Frontal cortex (tissue), 4 donors: ENCODE measurements at places on chromosomes 3 and 15. TPM values are rescaled to one million over a fixed set of nuclear protein-coding genes. Genes with fewer than 3 reads are reported as not detected.

Gene GPR62
- total RNA-seq = 0.41 TPM

GRCh38 chr15:41933771-41934170 lies 38.6 kb downstream of the EHD4 start:
- DNase-seq = no peak

DNA sequence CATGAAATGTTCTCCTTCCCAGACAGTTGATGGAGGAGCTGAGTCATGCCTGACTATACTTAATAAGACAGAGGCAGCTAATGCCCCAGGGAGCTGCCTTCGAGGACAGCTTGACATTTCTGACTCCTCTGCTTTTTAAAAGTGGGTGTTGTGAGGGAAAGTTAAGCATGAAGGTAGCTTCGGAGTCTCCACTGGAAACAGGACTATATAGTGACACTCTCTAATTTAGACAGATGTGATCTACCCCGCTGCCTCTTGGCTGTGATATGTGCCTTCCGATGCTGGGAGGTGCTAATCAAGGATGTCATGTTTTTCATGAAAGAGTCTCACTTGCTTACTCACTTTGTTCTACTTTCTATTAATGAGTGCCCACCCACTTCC lies 72.7 kb downstream of the IL1RAP start:
- DNase-seq = no peak

DNA sequence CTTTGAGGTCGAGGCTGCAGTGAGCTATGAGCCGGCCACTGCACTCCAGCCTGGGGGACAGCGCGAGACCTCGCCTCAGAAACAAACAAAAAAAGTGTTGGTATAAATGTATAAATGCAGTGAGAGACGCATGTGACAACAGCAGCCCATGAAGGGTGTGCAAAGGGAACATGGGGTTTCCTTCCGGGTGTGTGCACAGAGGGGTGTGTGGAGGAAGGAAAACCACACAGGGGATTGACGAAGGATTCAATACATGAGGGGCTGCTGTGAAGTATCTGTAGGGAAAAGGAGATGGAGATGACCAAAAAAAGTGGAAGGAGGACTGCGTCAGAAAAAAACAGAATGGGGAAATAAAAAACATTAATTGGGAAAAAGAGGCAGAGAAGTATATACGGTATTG lies 1.1 kb downstream of the MTFMT start:
- DNase-seq = no peak

GRCh38 chr3:69791106-69791505 lies 51.8 kb downstream of the MITF start:
- no peak for DNase-seq

GRCh38 chr3:192929146-192929545 lies 11.5 kb upstream of the MB21D2 start:
- no peak for DNase-seq

Gene ATP13A5
- 0.41 TPM for total RNA-seq

DNA sequence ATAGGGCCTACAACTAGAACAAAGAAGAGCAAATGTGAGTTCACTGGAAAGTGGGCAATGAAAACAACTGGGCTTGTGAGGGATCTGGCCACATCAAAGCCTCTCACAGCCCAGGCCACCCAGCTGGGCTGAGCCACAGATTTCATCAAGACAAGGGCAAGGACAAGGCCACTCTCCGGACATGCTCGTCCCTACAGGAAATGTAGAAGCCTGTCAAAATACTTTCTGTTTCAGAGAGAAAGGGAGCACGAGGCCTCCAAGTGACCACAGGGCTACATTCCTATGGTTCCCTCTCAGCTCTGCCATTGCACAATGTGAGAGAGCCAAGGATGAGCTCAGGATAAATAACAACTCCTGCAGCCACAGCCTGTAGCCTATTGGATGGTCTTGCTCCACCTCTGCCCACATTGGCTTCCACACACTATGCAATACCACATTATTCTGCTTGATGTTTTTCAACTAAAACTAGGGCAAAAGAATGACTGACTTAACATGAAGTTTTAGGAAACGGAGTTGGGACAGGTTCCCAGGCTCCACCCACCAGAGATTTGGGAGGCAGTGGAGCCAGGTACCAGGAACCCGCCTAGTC lies 12.1 kb downstream of the TBC1D2B start:
- no peak for DNase-seq

DNA sequence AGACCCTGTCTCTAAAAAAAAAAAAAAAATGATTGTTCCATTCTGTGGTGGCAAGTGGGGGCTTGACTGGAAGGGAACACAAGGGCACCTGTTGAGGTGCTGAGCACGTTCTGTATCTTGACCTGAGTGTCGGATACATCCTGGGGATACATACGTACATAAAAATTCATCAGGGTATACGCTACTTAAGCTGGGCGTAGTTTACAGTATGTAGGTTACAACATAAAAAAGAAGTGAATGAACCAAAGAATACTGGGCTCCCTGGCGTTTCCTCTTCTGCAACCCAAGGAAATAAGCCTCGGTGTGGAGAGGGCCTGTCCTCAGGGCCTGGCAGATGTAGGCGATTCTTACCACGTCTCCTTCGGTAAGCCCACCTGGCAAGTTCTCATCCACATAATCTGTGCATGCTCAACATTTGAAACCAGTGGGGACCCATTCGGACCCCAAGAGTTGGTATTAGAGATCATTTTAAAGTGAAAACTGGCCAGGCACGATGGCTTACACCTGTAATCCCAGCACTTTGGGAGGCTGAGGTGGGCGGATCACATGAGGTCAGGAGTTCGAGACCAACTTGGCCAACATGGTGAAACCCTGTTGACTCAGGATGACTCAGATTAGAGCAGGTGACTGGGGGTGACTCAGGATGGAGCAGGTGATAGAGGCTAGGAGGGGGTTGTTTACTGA lies 5.1 kb upstream of the MUC20 start:
- no peak for DNase-seq

- DNase-seq = no peak
Measured at GRCh38 chr3:9100513-9100894, 137.2 kb upstream of the RAD18 start.

- DNase-seq = no peak
Measured at GRCh38 chr15:66188464-66188863, 65.1 kb downstream of the MEGF11 start.

DNA sequence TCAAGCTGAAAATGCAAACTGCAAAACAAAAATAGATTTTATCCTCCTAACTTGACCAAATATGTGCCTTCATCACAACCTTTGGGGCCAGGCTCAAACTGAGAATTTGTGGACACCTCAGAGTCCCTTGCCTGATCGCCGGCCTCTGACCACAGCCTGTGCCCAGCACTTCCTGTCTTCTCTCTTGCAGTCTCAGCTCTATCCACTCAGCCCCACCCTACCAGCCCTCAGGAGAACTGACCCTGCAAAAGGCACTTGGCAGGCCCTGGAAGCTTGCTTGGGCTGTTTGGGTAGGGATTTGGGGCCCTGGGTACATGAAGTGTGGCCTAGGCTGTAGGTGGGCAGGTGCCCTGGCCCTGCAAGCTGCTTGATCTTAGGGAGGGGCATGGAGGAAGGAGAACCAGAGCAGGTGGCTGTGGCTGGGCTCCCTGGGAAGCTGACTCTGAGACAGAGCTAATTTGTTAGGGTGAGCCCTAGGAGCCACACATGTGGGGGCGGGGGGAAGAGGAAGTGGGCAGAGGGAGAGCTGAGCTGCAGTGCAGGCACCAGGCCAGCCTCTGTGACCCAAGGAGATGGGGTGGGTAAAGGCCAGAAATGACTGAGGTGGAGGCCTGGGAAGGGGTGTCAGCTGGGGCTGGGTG lies 8.6 kb downstream of the CLEC3B start:
- no peak for DNase-seq

- DNase-seq = no peak
Measured at GRCh38 chr15:66411190-66411589, 24.5 kb downstream of the MAP2K1 start.

Gene COLQ
- 1.6 TPM for total RNA-seq

DNA sequence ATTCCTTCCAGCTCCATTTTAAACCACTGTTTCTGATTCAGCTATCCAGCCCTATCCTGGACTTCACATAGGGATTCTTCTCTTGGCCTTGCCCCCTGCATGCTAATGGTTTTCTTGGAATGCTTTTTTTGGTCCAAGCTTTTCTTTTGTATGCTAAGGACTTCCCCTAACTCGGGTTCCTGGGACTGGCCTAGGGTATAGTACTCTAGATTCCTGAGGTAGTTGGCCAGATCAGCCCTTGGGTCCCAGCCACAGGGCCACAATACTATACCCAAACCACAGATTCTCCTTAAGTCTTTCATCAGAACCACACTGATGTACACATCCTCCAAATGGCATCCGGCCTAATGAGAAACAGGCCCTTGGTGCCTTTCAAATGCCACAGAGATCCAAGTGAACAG lies 2.8 kb downstream of the FYCO1 start:
- DNase-seq = no peak

- DNase-seq = peak; percentile 82
Measured at GRCh38 chr15:68700455-68701123, 120.1 kb downstream of the ANP32A start.

Gene SLC24A5
- total RNA-seq = 0.41 TPM

DNA sequence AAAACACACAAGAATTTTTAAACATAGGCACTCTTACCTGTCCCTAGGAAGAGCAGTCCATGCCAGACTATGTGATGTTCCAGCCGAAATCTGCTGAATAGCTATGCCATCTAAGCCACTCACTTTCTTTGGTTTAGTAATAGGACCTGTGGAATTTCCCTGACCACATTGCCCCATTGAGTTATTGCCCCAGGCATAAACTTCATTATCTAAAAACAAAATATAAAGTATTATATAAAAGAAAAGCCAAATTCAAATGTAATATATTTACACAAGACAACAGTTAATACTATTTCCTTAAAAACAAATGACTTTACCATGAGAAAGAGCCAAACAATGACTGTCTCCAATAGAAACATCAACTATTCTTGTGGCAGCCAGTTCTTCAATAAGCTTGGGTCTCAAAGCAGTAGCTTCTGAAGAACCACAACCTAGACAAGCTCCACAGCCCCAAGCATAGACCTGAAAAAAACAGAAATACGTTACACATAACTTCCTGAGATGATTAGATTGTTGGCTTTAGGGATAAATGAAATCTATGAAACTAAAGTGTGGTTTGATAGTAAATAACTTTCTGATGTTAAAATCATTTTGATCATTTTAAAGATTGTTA lies 84.3 kb downstream of the HERC1 start:
- no peak for DNase-seq

DNA sequence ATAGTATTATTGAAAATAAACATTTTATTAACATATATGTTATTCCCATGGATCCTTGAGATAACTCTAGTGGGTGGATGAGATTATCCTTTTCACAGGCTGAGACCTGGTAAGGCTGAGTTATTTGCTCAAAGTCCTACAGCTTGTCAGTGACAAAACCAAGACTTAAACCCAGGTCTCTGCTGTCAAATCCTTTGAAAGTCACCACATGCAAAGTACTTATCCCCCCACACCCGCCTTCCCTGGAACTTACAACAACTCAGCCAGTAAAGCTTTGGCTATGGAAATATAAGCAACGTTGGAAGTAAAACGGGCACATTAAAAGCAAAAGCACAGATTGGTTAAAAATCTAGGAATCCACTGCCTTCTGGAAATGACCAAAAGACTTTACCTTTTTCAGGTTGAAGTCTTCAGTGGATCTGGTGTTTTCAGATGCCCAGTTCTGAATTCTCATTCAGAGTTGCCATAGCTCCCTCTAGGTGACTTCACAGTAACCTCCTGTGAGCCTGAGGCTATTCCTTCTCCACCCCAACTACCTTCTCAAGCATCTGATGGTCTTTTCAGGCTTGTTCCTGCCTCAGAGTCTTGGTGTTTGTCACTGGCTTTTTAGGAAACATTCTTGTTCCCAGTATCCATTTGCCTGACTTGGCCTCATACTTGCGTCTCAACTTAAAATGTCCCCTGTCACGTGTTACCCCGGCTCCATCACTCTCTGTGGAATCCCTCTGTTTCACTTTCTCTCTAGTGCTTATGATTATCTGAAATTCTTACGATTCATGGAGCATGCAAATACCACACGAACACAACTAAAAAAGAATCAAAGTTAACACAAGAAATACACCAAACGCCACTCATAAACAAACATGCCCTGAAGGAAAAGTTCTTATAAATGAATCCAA lies 131.2 kb downstream of the MAGI1 start:
- no peak for DNase-seq

GRCh38 chr3:133509488-133509887 lies 64.0 kb upstream of the CDV3 start:
- no peak for DNase-seq

Gene KCNMB3
- 2.0 TPM for total RNA-seq

GRCh38 chr15:55742927-55743728 lies at the start of gene PRTG:
TSS of gene PRTG (minus strand) at chr15:55743152. CDS start at chr15:55742931, 221 bp downstream.
- peak; percentile 68 for DNase-seq

DNA sequence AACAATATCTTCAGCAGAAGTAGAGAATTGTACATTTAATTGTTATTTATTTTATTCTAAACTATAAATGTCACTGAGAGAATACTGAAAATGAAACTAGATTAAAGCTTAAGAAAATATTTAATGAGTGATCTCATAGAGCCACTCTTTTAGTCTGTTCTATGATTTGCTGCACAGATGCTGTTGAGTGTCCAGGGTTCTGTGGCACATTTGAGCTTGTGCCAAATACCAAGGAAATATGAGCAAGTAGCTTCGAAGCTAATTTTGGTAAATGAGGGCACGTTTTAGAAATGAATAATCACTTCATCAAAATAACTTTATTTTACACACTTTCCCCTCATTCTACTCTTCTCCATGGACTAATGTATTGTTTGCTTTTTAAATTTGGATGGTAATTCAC lies 53.6 kb upstream of the THRB start:
- no peak for DNase-seq

DNA sequence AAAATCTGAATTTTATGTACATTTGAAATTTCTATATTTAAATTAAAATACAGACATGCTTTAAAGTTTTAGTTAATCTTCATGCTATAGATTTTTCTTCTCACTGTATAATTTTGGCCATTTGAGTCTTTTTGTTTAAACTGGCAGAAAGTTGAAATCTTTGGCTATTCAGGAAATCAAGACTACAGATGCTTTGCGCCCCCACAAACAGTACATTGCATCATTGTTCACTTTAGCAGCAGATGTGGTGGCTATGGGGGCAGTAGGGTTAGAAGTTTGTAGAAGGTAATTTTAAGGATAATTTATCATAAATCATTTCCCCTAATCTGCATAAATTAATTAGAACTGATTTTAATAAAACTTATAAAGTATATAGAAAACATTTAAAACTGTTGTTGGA lies 20.9 kb downstream of the SPPL2A start:
- no peak for DNase-seq

DNA sequence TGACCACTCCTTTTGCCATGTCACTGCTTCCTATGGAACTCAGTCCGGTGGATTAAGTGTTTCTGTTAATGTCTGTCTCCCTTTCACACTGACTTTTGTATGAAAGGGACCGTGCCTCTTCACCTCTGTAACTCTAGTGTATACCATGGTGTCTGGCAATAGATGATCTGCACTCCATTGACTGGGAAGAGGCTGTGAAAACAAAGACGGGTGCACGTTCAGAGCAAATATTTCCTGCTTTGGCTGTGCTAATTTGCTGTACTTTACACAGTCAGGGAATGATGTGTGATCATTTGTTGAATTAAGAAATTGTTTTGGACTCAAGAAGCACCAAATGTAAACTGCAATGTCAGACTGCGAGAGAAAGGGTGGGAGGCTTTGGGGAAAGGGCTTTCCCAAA lies 315.2 kb downstream of the RORA start:
- no peak for DNase-seq

GRCh38 chr3:122506450-122506849 lies 8.3 kb downstream of the KPNA1 start:
- no peak for DNase-seq
